ENCODE measurements at places on chromosomes 7 and 10.

GRCh38 chr10:75043256-75044131 is 68.0 kb upstream of the SAMD8 start:
- peak; percentile 42 for DNase-seq

DNA sequence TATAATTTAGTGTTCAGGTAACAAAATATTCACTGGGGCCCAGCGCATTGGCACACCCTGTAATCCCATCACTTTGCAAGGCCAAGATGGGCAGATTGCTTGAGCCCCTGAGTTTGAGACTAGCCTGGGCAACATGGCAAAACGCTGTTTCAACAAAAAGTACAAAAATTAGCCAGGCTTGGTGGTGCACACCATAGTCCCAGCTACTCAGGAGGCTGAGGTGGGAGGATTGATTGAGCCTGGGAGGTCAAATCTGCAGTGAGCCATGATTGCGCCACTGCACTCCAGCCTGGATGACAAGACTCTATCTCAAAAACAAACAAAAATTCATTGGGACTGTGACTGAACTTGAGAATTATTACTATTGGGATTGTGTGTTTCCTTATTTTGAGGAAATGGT is 40.4 kb upstream of the TRUB1 start:
- DNase-seq, result no peak

- DNase-seq, result no peak
Measured at GRCh38 chr7:144834641-144835144, 1.2 kb downstream of the TPK1 start.

- DNase-seq, result no peak
Measured at GRCh38 chr7:120843109-120843508, 14.8 kb downstream of the TSPAN12 start.

DNA sequence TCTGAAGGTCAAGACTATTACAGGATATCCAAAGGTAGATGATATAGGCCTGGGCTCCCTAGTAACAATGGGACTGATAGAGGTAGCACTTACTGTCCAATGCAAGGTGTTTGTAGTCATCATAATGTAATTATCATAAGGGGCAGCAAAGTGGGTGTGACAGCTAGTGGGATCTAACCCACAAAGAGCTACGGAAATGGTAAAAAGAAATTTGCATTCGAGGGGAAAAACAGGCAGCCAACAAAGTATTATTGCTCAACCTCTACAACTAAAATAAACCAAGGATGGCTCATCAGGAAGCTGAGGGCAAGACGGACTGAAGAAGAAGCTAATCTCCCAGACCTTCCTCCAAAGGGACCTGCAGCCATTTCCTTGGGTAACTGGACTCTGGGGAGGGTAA is 211.0 kb downstream of the WDR11 start:
- no peak for DNase-seq

DNA sequence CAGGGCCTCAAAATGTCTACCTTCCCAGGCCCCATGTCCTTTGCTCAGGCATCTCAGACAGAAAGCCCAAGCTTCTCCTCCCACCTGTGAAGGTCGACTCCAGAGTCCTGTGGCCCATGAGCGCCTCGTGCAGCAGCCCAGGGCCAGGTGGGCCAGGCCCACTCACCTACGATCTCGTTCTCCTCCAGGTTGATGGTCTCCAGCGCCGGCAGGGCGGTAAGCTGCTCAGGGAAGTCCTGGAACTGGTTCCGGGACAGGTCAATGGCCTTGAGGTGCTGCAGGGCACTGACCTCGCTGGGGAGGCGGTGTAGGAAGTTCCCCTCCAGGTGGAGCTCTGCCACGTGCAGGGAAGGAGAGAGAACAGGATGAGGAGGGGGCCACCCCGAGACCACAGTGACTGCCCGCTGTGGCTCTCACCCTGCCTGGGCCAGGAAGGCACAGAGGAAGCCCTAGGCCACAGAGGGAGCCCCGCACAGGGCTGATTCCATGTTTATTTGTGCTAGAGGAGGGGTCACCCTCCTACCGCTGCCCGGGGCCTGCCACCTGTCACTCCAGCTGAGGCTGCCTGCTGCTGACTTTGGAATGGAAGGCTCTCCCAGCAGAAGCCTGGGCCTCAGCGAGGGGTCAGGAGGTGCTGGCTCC is 40.0 kb upstream of the NPFFR1 start:
- no peak for DNase-seq

GRCh38 chr10:27155066-27155754 is at the start of gene MASTL:
Gene MASTL, plus strand, starts transcription at chr10:27155352. Its CDS starts 75 bp downstream, at chr10:27155427.
- peak; percentile 91 for DNase-seq

DNA sequence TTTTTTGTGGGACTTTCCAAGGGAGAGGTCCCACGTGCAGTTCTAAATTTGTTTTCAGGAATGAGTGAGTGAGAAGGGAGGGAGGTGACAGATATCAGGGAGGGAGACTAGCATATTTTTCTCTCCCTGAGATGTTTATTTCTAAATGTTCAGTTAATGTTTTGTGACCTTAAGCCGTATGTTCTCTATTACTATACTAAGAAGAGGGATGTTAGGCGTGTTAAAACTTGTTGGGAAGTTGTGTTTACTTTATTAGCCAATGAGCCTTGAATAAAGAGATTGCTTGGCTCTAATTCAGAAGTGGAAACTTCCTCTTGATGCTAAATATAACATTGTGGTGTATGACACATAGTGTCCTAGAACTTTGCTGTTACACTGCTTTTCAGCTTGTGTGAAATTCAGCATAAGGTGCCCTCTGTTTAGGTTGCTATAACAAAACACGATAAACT is 37.3 kb downstream of the DNAH11 start:
- no peak for DNase-seq

- DNase-seq, result no peak
Measured at GRCh38 chr10:68251151-68251550, 19.2 kb upstream of the ATOH7 start.

DNA sequence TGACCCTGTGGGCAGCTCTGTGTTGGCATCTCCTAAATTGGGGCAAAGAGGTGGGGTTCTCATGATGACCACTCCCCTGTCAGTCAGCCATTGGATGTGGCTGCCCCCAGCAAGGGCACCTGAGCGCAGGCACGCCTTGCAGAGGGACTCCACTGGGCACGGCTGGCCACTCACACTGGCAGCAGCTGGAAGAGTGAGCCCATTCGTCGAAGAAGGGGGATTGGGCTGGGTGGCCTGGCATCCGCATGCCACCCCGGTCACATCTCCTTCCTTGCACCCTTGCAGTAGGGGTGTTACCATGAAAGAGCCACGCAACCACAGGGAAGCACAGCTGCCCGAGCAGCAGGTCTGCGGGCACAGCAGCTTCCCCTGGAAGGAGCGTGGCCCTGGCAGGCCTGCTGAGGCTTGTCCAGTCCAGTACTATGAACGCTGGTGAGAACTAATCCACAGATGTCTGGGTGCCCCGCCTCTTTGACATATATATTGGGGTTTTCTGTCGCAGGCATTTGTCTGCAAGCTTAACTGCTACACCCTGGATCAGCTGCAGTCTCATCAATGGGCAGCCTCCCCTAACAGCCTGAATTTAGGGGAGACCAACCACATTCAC is 25.7 kb upstream of the GRB10 start:
- DNase-seq, result no peak

- DNase-seq, result no peak
Measured at GRCh38 chr7:155398944-155399343, 59.0 kb upstream of the EN2 start.

GRCh38 chr10:104766341-104766740 is 125.3 kb downstream of the SORCS3 start:
- DNase-seq, result no peak

- no peak for DNase-seq
Measured at GRCh38 chr7:69411466-69411865, 186.8 kb upstream of the AUTS2 start.

GRCh38 chr7:150432915-150433892 is 17.2 kb upstream of the GIMAP8 start:
- no peak for DNase-seq

GRCh38 chr7:118626739-118627138 is 402.2 kb downstream of the ANKRD7 start:
- DNase-seq, result no peak

DNA sequence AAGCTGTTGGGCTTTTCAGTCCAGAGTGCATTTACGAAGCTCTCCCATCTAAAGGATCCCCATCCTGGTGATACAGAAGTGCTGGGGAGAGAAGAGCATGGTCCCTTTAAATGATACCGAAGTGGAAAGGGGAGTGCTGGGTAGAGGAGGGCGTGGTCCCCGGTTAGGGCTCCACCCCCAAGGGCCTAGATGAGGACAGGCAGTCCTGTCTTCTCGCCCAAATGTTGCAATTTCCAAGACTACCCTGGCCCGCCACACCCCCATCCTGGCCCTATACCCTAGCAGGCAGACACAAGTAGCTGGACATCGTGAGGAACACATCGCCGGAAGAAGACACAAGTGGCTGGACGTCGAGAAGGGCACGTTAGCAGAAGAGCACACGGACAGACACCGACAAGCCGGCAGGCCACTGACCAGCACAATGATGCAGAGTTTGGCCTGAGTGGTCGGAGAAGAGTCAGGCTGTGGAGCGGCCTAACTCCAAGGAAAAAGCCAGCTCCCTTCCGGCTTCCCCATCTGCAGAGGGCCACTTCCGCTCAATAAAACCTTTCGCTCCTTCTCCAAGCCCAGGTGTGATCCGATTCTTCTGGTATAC is 439.5 kb upstream of the NRP1 start:
- no peak for DNase-seq

DNA sequence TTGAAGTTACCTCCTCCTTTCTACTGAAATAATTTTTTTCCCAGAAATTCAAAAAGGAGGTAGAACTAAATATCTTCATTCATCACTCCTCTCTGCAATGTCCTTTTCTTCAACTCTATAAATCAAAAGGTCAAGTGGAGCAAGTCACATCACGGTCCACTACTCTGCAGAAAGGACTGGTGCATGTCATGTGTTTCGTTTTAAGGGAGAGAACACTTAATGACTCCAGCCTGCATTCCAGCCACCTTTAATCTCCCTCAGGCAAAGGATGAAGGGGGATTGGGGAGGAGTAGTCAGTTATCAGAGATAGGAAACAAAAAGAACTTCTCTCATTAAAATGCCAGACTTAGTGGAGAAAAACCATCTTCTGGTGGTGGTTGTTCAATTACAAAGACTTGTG is 78.9 kb downstream of the ANK3 start:
- no peak for DNase-seq

DNA sequence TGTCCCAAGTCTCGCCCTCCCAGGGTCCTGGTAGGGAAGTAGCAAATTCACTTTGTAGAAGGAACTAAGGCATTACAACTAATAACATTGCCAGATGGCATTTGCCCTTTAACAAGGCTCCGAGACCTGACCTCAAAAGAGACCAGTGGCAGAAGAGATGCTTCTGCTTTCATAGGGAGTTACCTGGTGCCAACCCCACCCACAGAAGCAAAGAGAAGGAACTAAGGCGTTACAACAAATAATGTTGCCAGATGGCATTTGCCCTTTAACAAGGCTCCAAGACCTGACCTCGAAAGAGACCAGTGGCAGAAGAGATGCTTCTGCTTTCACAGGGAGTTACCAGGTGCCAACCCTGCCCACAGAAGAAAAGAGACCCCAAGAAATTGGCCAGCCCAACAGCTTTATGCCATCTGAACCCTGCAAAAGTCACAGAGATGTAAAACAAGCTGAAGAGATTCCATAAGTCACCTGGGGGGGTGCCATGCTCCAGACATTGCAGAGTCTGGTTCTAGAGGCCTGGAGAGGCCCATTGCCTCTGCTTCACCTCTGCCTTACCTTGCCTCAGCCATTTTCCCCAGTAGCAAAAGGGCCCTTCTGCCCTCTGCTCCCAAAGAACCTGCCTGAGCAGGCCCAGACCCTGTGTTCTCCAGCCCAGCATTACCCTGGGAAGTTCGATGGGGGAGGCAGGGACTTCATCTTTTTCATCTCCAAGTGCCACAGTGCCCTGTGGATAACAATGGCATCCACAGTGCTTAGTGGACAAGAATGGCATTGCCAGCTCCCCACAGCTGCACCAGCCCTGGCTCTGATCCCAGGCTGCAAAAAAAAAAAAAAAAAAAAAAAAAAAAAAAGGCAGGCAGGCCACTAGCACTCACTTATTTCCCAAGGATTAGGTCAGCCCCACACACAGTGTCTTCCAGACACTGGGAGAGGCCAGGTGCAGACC is 179.5 kb upstream of the PLXNA4 start:
- DNase-seq, result no peak

- DNase-seq, result no peak
Measured at GRCh38 chr10:113397047-113397446, 155.8 kb upstream of the HABP2 start.

DNA sequence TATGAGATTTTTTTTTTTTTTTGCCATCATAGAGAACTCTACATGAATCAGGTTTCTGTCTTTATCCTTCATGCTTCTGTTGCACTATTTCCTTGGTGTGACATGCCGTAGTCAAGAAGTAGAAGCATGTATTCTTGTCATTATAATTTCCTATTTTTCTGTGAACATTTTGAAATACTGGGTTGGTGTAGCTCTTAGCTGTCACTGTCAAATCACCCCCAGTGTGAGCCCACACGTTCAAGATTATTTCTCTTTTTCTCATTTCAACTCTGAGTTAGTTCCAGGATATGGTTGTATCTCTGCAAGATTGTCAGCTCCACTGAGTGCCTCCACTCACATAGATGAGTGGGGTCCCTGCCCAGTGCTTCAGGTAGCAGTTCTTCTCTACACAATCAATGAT is 209.5 kb downstream of the NRG3 start:
- no peak for DNase-seq

- peak; percentile 63 for DNase-seq
Measured at GRCh38 chr7:35624299-35625186, 70.4 kb downstream of the HERPUD2 start.

- no peak for DNase-seq
Measured at GRCh38 chr10:58653139-58653538, 140.5 kb downstream of the BICC1 start.

DNA sequence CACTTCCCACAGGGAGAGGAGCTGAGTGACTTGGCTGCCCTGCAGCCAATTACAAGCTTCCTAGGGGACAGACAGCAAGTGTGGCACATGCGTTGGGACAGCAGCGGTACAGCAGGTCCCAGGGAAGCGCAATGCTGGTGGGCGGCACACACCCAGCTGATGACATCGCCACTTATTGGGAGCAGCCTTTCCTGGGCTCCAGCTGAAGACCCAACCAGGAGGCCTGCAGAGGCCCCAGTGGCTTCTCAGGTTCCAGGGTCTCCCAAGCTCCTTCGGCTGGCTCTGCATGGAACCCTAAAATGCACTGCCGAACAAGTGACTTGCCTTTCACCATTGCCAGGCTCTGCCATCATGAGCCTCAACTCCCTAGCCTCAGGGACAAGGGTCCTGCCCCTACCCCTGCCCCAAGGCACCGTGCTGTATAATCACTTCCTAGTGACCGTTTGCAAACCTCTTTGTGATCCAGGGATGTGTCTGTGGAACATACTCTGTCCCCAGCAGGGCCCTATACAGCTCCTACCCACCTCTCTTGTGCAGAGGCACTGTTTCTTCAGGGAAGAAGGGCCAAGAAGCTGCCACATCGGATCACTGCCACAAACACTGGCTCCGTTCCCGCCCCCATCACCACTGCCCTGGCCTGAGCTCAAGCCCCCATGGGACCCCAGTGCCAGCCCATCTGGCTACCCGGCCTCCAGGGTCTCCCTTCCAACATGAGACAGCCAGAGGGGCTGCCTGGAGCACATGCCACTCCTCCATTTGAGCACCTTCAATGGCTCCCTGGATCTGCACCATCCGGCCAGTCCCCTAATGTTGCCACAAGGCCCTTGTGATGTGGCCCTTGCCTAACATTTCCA is 19.3 kb upstream of the SLIT1 start:
- DNase-seq, result no peak

- no peak for DNase-seq
Measured at GRCh38 chr7:129535896-129536295, 33.6 kb downstream of the SMKR1 start.

- no peak for DNase-seq
Measured at GRCh38 chr10:97153270-97153850, 32.4 kb downstream of the SLIT1 start.

- DNase-seq, result no peak
Measured at GRCh38 chr7:152196391-152196790, 170.9 kb downstream of the GALNT11 start.

All from endothelial cell (in vitro differentiated cells).